ENCODE measurements at places on chromosomes 6 and 20.

- no peak for DNase-seq
Measured at GRCh38 chr6:13472976-13473767, 14.2 kb downstream of the GFOD1 start.

DNA sequence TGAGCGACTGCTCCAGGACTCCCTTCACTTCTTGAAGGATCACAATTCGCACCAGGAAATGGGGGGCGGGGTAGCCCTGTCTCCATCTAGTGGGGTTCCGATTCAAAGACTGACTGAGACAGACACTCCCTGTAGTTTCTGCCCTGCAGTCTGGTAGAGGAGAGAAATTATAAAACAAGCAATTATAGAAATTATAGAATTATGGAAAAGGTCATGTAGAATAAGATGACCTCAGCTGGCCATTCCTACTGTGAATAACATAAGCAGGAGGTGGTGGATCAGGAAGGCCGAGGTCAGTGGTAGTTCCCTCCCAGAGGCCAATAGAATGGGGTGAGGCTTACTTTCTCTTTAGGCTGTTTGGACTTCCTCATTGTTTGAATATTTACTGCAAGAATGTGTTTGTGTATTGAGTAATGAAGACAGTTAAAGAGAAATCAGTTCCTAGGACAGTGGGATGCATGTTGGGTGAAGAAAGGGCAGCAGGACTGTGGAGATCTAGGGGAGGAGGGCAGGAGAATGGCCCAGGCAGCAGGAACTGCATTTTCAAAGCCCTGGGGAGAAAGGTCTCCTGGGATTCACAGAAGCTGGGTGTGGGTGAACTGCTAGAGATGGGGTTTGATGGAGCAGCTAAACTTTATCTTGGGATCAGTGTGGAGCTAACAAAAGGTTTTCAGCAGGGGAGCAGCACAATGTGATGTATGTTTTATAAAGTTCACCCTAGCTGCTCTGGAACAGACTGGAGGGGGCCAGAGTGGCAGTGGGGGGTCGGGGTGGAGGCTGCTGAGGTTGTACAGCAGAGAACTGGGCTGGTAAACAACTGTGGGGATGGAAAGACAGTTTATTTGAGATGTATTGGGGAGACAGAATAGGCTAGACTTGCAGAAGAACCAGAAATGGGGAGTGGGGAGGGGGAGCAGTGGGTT lies 2.1 kb downstream of the ZNF341 start:
- no peak for DNase-seq

DNA sequence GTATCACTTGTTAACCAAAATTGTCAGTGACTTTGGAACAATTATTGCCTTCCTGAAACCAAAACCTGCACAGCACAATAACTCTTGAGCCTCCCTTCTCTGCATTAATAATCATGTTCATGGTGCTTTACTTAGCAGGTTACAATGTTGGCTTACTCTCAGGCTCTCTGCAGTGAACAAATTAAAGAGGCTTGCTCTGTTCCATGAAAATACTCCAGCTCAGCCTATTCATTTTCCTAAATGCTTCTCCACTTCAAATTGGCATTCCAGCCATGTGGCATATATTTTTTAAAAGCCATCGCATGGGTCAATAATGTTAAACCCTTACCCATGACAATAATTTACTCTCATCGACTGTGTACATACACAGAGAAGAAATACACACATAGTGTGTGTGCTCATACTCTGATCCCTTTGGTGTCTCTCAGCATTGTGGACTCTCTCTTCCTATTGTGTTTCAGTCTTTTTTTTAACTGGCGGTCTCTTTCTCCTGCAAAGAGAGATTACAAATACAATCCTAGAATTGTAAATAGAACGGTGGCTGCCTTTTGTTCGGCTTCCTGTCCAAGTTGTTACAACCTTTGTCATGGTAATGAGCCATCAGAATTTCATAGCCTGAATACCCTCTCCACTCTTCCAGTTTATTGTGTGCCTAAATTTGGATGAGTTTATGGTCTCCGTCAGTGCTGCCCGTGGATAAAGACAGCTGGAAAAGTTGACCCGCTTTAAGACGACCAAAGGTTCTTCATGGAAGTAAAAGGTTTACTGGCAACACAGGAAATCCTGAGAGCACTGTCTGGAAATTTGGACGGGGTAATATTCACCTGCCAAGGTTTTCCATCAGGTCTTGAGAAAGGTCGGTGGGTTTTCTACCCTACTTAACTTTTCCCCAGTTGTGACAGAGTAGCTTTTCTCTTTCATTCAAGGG lies 263.6 kb downstream of the CD83 start:
- peak; percentile 77 for DNase-seq

- DNase-seq: no peak
Measured at GRCh38 chr6:55286824-55287223, 40.4 kb upstream of the GFRAL start.

DNA sequence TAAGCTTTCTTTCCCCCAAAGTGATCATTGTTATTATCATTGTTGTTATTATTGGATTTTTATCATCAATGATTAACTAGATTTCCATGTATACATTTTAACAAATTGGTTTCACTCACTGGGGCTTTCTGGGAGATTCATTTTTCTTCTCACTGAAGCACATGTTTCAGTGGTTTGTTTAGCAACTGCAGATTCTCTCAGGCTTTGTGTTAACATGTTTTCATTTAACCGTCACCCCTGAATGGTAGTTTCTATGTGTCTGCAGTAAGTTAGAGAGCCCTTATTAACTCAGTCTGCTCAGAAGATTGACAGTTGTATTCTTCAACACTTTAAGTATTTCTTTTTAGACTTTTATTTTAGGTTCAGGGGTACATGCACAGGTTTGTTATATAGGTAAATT lies 12.4 kb downstream of the ZKSCAN4 start:
- no peak for DNase-seq

GRCh38 chr6:84136364-84137050 lies 90.9 kb downstream of the CEP162 start:
- no peak for DNase-seq

DNA sequence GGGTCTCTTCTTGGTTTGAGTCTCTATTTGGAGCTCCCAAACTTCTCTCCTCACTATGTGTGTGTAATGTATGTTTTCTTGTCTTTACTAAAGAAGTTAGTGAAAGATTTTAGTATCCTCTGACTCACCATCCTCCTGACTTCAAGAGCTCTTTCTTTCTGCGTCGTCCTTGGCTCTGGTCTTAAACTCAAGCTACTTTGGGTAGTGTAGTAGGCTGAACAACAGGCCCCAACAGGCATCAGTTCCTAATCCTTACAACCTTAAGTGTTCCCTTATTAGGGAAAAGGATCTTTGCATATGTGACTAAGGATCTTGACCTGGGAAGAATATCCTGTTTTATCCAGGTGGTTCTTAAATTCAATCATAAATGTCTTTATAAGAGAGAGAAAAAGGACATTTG lies 810.2 kb downstream of the MAFB start:
- no peak for DNase-seq

- DNase-seq: no peak
Measured at GRCh38 chr6:139944976-139945375, 570.5 kb upstream of the CITED2 start.

DNA sequence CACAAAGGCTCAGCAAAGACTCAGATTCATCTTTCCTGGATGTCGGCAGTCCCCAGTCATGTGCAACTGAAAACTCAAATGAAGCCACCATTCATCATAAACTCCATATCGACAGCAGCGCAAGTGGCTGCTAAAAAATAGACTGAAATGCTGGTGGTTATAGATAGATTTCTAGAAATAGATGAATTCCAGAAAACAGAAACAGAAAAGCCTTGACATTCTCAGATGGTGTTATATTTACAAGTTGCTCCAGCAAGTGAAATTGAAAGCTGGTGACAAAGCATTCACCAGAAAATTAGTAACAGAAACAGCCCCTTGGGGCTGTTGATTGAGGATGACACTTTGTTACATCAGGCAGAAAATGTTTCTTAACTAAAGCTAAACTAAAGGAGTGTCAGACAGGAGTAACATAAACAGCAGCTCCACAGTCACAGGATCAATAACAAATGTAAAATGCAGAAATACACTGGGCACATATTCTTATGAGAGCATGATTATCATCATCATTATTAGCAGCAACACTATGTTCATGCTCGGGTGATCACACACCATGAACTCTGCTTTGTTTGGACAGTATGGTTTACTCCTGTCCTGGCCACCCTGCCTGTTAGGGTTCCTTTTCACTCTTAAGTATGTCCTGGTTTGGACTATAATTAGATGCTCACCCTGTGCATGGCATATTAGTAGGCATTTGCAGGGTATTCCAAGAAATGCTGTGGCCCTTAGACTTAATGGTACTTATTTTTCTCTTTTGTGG lies 36.4 kb upstream of the SLC35F1 start:
- DNase-seq: no peak

DNA sequence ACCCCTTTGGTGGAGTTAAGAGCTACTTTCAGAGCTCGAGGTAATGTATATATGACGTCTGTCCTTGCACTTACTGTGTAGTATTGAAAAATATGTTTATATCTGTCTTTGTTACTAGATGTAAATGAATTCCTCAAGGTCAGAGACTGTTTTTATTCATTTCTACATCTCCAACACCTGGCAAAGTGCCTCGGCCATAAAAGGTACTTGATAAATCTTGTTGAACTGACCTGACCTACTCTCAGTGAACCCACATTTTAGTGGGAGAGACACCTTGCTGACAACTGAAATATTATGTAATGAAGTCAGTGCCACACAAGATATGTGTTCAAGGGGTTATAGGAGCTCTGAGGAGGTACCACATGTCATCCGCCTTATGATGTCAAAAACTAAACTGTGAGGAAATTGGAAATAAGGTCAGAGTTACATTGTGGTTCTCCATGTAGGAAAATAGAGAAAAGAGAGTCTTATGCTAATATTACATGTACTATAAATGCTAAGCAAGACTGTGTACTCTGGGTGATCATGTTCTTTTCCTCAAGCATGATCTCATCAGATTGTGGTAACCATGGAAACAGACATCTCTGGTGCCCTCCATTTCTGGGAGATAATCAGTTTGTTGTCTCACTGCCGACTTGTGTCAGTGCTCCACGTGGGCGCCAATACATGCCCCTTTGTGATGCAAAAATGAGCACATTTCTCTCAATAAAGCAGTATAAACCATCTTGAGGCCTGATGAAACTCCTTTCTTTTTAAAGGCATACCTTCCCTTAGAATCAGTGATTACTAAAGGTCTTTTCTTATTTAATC lies 5.7 kb upstream of the TMEM30A start:
- DNase-seq: no peak

All from NCI-H774 (cell line).